Lower lobe of right lung (tissue), 2 donors: ENCODE measurements at places on chromosomes 2 and 18. TPM values are rescaled to one million over a fixed set of nuclear protein-coding genes. Genes with fewer than 3 reads are reported as not detected.

DNA sequence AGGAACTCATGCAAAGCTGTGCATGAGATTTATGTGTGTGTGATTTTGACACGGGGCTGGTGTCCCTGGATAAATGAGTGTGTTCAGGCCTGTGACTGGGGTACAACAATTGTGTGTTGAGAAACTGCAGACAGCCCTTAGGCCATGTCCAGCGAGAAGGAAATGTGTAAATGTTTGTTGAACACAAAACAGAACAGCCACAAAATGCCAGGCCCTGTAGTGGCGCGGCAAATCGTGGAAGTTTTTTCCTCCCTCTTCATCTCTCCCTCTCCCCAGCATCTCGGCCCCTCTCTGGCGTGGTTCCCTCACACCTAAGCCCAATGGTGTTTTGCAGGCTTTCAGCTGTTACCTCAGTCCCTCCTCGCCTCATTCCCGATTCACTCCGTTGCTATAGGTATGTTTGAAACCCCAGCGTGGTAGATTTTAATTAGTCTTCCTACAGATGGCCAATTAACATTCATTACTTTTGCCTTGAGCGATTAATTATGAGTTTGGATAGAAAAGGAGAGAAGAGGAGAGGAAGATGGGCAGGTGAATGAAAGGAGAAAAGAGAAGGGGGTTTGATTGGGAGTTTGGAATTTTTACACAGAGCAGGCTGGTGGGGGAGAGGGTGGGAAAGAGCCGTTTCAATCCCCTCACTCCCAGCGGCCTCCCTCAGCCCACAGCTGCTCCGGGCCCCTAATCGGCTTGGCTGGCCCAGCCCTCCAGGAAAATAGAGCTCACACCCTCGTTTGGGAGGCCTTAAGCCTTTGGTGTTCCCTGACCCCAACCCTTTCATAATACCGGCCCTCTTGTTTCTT lies 10.8 kb downstream of the SPR start:
- peaks cover 32% of the 10 kb centered on the region for H3K27me3 ChIP-seq
- no peaks in the 10 kb centered on the region for H3K36me3 ChIP-seq
- no peaks in the 10 kb centered on the region for H3K4me1 ChIP-seq
- H3K4me3 ChIP-seq, result no peak overlapping the region
- DNase-seq, result no peak

- H3K4me1 ChIP-seq, result no peaks in the 10 kb centered on the region
- H3K36me3 ChIP-seq, result no peaks in the 10 kb centered on the region
- no peak for DNase-seq
- H3K4me3 ChIP-seq, result no peak overlapping the region
Observed at GRCh38 chr2:208130712-208131110, 1.1 kb upstream of the CRYGC start.

GRCh38 chr2:42369532-42370229 lies 8.7 kb upstream of the COX7A2L start:
- no peaks in the 10 kb centered on the region for H3K27me3 ChIP-seq
- H3K36me3 ChIP-seq, result no peaks in the 10 kb centered on the region
- no peak overlapping the region for H3K4me3 ChIP-seq
- no peak for DNase-seq
- H3K4me1 ChIP-seq, result peaks cover 18% of the 10 kb centered on the region

DNA sequence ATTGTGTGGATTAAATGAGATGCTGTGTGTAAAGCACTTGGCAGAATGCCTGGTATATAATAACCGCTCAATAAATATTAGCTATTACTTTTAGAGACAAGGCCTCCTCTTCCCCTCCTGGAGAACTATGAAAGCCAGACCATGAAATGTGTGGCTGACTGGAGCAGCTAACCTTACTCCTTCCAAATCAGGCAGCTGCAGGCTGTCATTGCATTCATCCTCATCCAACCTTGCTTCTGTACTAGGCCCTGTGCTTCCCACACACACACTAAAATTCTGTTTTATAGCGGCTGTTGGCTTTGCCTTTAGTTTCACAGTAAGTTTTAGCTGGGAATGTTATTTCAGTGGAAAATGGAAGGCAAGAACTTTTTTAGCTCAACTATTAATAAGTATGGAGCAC lies 10.2 kb upstream of the SP9 start:
- peaks cover 28% of the 10 kb centered on the region for H3K4me1 ChIP-seq
- H3K4me3 ChIP-seq, result no peak overlapping the region
- H3K36me3 ChIP-seq, result no peaks in the 10 kb centered on the region
- peaks cover 62% of the 10 kb centered on the region for H3K27me3 ChIP-seq

GRCh38 chr18:8933714-8934284 lies 168.7 kb upstream of the NDUFV2 start:
- H3K27ac ChIP-seq, result no peak overlapping the region
- no peaks in the 10 kb centered on the region for H3K36me3 ChIP-seq
- H3K27me3 ChIP-seq, result no peaks in the 10 kb centered on the region
- no peak for DNase-seq

DNA sequence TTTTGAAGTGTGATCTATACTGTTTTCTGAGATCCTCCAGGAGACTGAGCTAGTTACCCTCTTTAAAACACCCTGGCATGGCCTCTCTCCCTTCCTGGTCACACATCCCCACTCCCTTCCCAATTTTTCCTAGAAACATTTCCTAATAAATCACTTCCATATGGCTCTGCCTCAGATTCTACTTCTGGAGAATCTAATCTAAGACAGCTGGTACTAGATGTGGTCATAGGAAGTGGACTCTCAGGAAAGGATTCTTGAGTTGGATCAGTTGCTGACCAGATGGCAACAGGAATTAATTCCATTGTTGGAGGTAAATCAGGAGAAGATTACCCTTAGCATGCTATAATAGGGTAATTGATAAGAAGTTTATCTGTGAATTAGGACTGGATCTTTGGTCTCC lies 310.5 kb downstream of the SATB2 start:
- H3K27me3 ChIP-seq, result no peaks in the 10 kb centered on the region
- H3K4me1 ChIP-seq, result no peaks in the 10 kb centered on the region
- H3K27ac ChIP-seq, result no peak overlapping the region
- no peak for DNase-seq

DNA sequence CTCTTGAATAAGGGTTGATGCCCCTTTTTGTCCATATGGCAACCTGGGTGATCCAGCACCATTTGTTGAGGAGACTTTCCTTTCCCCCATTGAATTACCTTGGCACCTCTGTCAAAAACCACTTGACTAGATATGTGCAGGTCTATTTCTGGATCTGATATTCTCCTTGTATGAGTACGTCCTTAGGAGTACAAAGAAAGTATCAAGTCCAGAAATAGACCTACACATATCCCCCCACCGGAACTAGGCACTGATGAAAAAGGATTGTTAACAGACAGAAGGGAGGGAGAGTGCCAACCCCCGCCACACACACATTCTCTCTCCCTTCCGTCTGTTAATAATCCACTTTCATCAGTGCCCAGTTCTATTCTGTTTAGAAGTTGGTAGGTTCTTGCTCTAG lies 225.0 kb downstream of the TMEM163 start:
- no peak overlapping the region for H3K4me3 ChIP-seq
- H3K27ac ChIP-seq, result no peak overlapping the region
- H3K4me1 ChIP-seq, result no peaks in the 10 kb centered on the region
- no peak for DNase-seq
- H3K27me3 ChIP-seq, result no peaks in the 10 kb centered on the region

DNA sequence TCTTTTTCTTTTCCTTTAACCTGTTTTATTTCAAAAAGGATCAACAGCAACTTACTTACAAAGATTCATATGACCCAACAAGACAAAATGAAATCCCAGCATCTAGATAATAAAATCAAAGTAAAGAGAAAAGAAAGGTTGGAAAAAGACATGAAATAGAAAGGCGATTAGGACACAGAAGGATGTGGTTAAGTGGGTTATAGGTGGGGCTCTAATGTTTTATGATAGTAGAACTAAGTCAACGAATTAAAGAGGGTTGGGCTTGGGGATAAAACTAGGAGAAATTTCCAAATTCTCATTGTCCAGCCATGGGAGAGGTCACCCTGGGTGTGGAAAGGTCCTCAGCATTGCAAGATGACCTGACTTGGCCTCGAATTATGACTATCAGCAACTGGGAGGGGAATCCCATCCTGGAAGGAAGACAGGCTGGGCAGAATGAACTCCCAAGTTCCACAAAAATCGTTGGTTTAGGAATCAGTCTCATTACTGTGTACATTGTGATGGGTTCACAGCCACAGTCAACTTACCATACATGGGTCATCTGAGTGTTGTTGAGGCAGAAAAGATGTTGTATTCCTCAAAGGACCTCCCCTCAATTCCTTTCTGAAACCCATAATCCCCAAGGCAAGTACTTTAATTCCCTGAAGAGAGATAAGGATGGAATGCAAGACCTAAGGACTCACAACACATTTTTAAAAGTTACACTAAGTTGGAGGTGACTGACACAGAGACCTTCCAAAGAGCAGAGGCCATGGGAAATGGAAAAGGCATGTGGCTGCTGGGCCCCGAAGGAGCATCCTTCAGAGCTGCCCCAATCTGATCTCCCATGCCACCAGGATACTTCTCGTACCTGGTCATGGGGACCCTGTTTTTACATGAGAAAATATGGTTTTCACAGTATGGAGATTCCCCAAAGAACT lies 167.6 kb downstream of the UXS1 start:
- H3K36me3 ChIP-seq, result no peaks in the 10 kb centered on the region
- H3K27ac ChIP-seq, result no peak overlapping the region
- peaks cover 25% of the 10 kb centered on the region for H3K4me1 ChIP-seq

- H3K27ac ChIP-seq, result no peak overlapping the region
- H3K4me1 ChIP-seq, result peaks cover 7% of the 10 kb centered on the region
- H3K36me3 ChIP-seq, result no peaks in the 10 kb centered on the region
Observed at GRCh38 chr2:172860336-172860707, 124.7 kb downstream of the RAPGEF4 start.

DNA sequence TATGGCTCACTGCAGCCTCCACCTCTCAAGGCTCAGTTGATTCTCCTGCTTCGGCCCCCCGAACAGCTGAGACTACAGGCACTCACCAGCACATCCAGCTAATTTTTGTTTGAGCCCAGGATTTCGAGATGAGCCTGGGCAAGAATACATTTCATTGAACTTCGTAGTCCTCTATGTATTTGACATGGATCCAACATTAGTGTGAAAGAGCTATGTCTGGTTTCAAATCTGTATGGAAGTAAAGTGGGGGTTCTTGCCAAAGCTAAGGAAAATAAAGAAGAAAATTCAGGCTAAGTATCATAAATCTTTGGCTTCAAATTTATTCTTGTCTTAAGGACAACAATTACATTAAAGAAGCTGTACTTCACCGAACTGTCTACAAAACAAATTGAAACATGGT lies 1291.7 kb upstream of the CRIM1 start:
- H3K27ac ChIP-seq, result no peak overlapping the region
- no peaks in the 10 kb centered on the region for H3K27me3 ChIP-seq

DNA sequence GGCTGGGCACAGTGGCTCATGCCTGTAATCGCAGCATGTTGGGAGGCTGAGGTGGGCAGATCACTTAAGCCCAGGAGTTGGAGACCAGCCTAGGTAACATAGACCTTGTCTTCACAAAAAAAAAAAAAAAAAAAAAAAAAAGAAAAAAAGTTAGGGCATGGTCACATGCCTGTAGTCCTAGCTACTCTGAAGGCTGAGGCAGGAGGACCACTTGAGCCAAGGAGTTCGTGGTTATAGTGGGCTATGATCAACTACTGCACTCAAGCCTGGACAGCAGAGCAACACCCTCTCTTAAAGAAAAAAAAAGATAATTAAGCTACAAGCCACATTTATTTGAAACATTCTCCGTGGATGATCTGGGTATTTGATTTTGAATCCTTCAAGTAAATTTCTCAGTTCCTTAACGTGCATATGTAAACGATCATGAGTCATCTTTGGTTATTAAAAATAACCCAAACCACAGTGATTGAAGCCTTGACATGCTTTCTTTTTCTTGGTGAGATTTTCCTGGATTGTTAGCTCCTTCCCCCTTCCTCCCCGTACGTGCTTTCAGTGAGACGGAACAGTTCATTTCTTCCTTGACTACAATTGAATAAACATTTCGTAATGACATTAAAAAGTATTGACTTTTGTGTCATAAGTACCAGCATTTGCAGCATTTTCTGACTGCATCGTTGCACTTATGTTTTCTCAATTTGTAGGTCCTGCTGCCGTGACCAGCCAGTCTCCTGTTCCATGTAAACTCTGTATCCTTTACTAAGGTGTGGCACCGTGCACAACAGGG lies 20.3 kb downstream of the RMC1 start:
- H3K27ac ChIP-seq, result peak overlapping the region; percentile 66
- no peaks in the 10 kb centered on the region for H3K27me3 ChIP-seq
- peaks cover 33% of the 10 kb centered on the region for H3K4me1 ChIP-seq
- no peak for DNase-seq

DNA sequence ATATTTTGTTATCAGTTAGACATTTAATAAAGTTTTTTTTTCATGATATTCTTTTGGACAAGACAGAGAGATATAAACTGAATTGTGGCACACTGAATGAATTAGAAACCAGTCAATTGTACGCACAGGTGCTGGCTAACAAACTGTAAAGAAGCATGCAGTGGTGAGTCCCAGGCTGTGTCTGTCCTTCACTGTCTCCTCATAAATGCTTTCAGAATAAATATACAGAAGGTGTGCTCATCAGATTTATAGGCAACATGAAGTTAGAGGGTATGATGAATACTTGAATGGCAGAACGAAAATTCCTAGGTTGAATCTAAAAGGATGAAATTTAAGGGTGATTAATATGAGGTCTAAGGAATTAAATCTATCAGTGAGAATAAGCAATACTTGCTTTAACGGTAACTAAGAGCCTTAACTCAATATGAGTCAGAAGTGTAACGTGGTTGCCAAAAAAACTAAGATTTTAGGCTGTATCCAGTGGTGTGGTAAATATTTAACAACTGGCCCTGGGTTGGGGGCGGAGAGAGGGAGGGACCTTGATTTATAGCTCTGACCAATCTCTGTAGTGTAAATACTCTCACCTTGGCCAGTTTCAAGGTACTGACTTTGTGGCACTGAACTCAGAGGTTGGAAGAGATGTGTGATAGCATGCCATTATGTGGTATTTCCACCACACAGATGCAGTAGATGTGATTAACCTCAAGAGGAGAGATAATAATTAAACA lies 41.9 kb upstream of the AAK1 start:
- H3K4me3 ChIP-seq, result no peak overlapping the region
- DNase-seq, result no peak
- H3K27me3 ChIP-seq, result no peaks in the 10 kb centered on the region
- peaks cover 18% of the 10 kb centered on the region for H3K4me1 ChIP-seq

DNA sequence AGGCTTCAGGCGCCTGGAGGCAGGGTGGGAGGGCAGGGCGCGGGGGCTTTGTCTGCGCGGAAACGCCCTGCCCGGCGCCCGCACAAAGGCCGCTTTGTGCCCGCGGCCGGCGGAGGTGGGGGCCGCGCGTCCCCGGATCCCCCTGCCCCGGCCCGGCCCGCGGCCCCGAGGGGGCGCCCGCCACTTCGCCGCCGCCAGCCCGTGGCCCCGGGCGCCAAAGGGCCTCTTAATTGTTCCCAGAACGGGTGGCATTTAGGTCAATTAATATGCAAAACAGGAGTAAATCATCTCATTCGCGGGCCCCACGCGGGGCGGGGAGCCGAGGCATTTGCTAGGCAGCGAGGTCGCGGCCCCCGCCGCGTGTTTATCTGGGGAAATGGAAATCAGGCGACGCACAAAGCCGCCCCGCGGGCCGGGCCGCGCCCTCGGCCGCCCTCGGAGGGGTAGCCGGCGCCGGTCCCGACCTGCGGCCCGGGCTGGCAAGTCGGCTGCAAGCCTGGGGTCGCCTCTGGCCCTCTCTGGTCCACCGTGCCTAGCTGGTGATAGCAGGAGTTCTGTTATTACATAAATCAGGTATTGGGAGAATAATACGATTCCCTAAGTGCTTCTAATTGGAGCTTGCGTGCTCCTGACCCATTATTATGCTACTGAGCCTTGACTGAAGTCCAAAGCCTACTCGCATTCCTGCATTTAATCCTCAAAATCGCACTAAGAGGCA lies 148.2 kb upstream of the GLI2 start:
- DNase-seq, result no peak
- no peak overlapping the region for H3K27ac ChIP-seq
- H3K36me3 ChIP-seq, result no peaks in the 10 kb centered on the region
- H3K27me3 ChIP-seq, result peaks cover 20% of the 10 kb centered on the region
- no peak overlapping the region for H3K4me3 ChIP-seq

Gene GPR45
- total RNA-seq, result not detected

Gene LRRC30
- not detected for total RNA-seq

Gene AGAP1
- 36.2 TPM for total RNA-seq
